Endothelial cell (in vitro differentiated cells): ENCODE measurements at places on chromosomes 3 and 15. TPM values are rescaled to one million over a fixed set of nuclear protein-coding genes. Genes with fewer than 3 reads are reported as not detected.

The GPR87 gene
- 2.0 TPM for total RNA-seq

The MKRN2 gene
- total RNA-seq, result 22.0 TPM

The USP3 gene
- 33.5 TPM for total RNA-seq

The ZNF609 gene
- total RNA-seq, result 41.2 TPM

- peak overlapping the region; percentile 91 for H3K27ac ChIP-seq
- no peak for DNase-seq
- peaks cover 36% of the 10 kb centered on the region for H3K4me1 ChIP-seq
- peaks cover 13% of the 10 kb centered on the region for H3K36me3 ChIP-seq
- H3K4me3 ChIP-seq, result peak overlapping the region; percentile 97
- H3K27me3 ChIP-seq, result no peaks in the 10 kb centered on the region
Observed at GRCh38 chr3:179449636-179450035, 1.6 kb downstream of the GNB4 start.

GRCh38 chr3:184696697-184697096, 15.2 kb downstream of the MAGEF1 start:
- H3K36me3 ChIP-seq, result peaks cover 3% of the 10 kb centered on the region
- no peaks in the 10 kb centered on the region for H3K4me1 ChIP-seq
- DNase-seq, result no peak
- no peak overlapping the region for H3K27ac ChIP-seq
- peaks cover 5% of the 10 kb centered on the region for H3K27me3 ChIP-seq

The AADACL2 gene
- not detected for total RNA-seq

DNA sequence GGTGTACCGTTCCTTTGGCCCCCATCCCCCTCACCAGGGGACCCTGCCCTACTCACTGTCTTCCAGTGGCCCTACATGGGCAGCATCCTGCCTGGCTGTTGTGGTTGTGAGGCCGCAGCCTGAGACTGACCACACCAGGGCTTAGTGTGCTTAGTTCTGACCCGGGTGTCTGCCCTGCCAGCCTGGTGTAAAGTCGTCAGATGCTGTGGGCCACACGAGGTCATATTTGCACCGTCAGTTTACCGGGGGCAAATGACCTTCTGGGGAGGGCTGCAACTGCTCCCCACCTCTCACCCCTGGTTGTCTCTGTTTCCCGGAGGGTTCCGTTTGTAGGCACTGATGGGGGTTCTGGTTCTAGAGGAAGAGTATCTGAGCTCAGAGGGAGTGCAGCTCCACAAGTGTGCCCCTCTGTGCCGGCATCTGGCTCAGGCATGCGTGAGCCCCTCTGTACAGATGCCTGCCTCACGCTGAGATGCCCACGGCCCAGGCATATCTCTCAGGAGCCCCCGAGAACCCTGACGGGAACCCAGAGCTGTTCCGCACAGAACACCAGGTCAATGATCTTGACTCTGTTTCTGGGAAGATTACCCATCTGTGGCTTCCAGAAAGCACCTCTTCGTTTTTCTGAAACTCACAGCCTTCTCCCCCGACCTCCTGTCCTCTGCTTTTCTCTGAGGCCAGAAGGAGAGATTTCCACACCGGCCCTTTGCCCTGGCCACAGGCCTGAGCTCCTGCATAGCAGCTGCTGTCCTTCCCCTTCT, 19.2 kb downstream of the KLF13 start:
- H3K27me3 ChIP-seq, result peaks cover 10% of the 10 kb centered on the region
- H3K36me3 ChIP-seq, result no peaks in the 10 kb centered on the region
- H3K4me3 ChIP-seq, result no peak overlapping the region
- H3K27ac ChIP-seq, result no peak overlapping the region
- H3K4me1 ChIP-seq, result peaks cover 39% of the 10 kb centered on the region

GRCh38 chr3:42827023-42827422, 17.8 kb downstream of the ACKR2 start:
- H3K4me3 ChIP-seq, result no peak overlapping the region
- H3K27ac ChIP-seq, result no peak overlapping the region
- H3K27me3 ChIP-seq, result peaks cover 2% of the 10 kb centered on the region
- no peak for DNase-seq
